ENCODE measurements at places on chromosomes 7 and 10. TPM values are rescaled to one million over a fixed set of nuclear protein-coding genes. Genes with fewer than 3 reads are reported as not detected.

DCLRE1A gene
- 15.0 TPM for total RNA-seq

FZD1 gene
- 1.8 TPM for total RNA-seq

FFAR4 gene
- 0.92 TPM for total RNA-seq

MKI67 gene
- total RNA-seq = 151 TPM

GRCh38 chr7:159128767-159129166 is 15.9 kb downstream of the VIPR2 start:
- no peak overlapping the region for H3K4me3 ChIP-seq
- no peaks in the 10 kb centered on the region for H3K4me1 ChIP-seq
- H3K27ac ChIP-seq = no peak overlapping the region

DNA sequence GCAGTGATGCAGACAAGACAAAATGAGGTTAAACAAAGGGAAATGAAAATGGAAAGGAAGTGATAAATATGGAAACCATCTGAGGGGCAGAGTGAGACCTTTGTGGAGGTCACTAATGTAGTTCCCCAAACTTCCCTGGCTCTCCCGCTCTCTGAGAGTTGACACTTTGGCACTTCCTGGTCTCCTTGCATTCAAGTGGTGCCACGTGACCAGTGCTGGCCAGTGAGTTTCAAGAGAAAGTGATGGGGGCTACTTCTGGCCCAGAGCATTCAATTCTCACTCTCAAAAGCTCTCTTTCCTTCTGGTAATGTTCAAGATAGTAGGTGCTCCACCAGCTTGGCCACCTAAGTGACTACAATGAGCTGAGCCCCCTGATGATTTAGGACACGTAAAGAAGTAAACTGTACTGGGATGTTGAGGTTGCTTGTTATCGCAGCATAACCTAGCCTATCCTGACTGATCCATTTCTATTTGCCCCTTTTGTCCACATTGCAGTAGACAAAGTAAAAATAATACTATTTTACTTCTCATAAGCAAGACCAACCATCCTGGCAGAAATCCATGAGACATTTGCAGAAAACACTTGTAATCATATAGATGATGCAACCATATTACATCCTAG is 242.0 kb upstream of the YAE1 start:
- no peaks in the 10 kb centered on the region for H3K27me3 ChIP-seq
- no peak overlapping the region for H3K4me3 ChIP-seq
- no peak overlapping the region for H3K27ac ChIP-seq
- H3K36me3 ChIP-seq = no peaks in the 10 kb centered on the region
- no peaks in the 10 kb centered on the region for H3K4me1 ChIP-seq
- DNase-seq = no peak

- H3K27ac ChIP-seq = peak overlapping the region; percentile 80
- peaks cover 21% of the 10 kb centered on the region for H3K4me1 ChIP-seq
- no peaks in the 10 kb centered on the region for H3K36me3 ChIP-seq
- H3K4me3 ChIP-seq = peak overlapping the region; percentile 83
- no peaks in the 10 kb centered on the region for H3K27me3 ChIP-seq
These were observed 639 bp downstream of the TSPAN13 start for GRCh38 chr7:16753932-16754855.

DNA sequence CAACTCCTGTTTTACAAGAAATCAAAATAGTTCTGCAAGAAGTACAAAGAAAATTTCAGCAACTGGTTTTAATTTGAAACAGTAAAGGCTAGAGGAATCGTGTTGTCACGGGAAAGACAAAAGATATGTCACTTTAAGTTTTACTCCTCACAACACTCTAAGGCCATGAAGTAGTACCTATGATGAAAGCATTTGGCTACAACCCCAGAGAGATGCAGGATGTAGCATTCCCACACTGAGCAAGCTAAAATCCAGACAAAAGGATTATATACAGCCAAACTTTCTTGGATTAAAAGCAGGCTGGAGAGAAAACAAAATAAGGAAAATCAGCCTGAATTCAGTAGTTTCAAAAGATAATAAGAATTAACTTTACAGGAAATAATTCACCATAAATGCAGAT is 245.5 kb upstream of the STEAP1 start:
- no peaks in the 10 kb centered on the region for H3K36me3 ChIP-seq
- no peaks in the 10 kb centered on the region for H3K4me1 ChIP-seq
- no peak for DNase-seq
- H3K27ac ChIP-seq = no peak overlapping the region
- H3K4me3 ChIP-seq = no peak overlapping the region

DNA sequence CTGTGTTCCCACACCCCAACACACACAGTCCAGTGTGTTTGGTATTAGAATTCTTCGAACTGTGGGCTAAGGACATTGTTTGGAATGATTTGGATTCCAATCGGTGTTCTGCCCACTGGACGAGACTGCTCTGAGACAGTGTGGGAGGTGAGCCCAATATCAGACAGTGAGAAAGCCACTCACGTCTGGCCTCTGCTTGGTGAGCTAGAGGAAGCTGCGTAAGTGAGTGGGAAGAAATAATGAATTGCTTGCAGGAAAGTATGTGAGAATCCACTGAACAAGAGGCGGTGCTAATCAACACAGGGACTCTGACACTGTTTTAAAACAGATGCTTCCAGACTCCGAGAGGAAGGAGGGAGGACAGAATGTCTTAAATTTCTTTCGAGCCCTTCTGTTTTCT is 675.0 kb upstream of the ANKRD30A start:
- no peak overlapping the region for H3K27ac ChIP-seq
- peak overlapping the region; percentile 16 for H3K4me3 ChIP-seq
- DNase-seq = no peak

DNA sequence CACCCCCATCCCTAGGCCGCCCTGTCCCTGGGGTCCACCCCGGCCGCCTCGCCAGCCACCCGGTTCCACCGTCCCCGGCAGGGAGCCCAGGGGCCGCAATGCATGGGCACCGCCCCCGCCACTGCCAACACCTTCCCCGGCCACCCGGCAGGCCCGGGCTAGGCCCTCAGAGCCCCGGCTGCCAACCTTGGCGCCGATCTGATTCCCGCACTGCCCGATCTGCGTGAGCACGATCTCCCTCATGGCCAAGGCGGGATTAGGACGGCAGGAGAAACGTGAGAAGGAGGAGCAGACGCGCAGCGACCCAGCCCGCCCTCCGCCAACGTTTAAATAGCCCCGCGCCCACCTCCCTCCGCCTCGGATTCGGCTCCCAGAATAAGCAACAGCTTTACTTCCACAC is at the start of gene TUBB8:
TSS of gene TUBB8 (minus strand) at position 301 of the 400 bp plus-strand sequence. CDS start at position 243, 58 bp downstream.
- DNase-seq = no peak
- H3K4me1 ChIP-seq = no peaks in the 10 kb centered on the region

GRCh38 chr7:10121631-10122030 is 852.0 kb upstream of the PHF14 start:
- no peak for DNase-seq
- H3K4me3 ChIP-seq = no peak overlapping the region
- no peaks in the 10 kb centered on the region for H3K36me3 ChIP-seq
- no peaks in the 10 kb centered on the region for H3K27me3 ChIP-seq
- no peak overlapping the region for H3K27ac ChIP-seq
- no peaks in the 10 kb centered on the region for H3K4me1 ChIP-seq

GRCh38 chr7:151924508-151924907 is 31.7 kb upstream of the GALNTL5 start:
- no peak for DNase-seq
- H3K36me3 ChIP-seq = no peaks in the 10 kb centered on the region
- H3K27ac ChIP-seq = no peak overlapping the region
- no peak overlapping the region for H3K4me3 ChIP-seq
- H3K27me3 ChIP-seq = no peaks in the 10 kb centered on the region

DNA sequence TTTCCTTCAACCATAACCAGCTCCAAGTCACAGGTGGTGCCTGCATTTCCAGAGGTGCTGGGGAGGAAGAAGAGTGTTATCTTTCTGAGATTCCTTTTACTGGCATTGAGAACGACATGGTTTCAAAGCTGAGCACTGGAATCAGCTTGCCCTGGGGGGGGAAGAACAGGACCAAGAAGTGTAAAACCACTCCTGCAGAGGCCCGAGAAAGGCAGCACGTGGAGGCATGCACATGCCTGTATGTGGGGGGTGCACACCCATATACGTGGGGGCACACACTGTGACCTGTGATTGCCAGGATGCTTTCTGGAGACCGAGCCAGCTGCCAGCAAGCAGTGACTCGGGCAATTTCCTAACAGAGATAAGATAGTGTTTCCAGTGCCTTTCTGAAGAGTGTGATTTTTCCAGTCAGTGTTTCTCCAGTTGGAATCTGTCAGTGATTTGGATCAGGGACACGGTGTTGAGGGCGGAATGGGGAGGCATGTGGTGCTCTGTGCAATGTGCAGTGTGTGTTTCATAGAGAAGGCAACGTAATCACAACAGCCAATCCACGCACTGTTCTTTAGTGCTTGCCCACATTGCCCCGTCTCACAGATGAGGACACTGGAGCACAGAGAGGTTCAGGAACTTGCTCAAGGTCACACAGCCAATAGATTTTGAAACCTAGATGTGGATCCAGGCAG is 4.2 kb downstream of the LRRC27 start:
- no peaks in the 10 kb centered on the region for H3K36me3 ChIP-seq
- H3K27ac ChIP-seq = peak overlapping the region; percentile 36
- no peaks in the 10 kb centered on the region for H3K27me3 ChIP-seq
- H3K4me3 ChIP-seq = no peak overlapping the region

GRCh38 chr7:99422625-99423024 is 13.9 kb downstream of the BUD31 start:
- H3K27ac ChIP-seq = no peak overlapping the region
- no peaks in the 10 kb centered on the region for H3K27me3 ChIP-seq
- no peak for DNase-seq
- H3K4me1 ChIP-seq = no peaks in the 10 kb centered on the region
- H3K4me3 ChIP-seq = no peak overlapping the region

- peaks cover 3% of the 10 kb centered on the region for H3K36me3 ChIP-seq
- peaks cover 32% of the 10 kb centered on the region for H3K4me1 ChIP-seq
- no peak overlapping the region for H3K4me3 ChIP-seq
- H3K27me3 ChIP-seq = no peaks in the 10 kb centered on the region
- no peak overlapping the region for H3K27ac ChIP-seq
These were observed 39.4 kb upstream of the ZMIZ2 start for GRCh38 chr7:44709011-44709915.

DNA sequence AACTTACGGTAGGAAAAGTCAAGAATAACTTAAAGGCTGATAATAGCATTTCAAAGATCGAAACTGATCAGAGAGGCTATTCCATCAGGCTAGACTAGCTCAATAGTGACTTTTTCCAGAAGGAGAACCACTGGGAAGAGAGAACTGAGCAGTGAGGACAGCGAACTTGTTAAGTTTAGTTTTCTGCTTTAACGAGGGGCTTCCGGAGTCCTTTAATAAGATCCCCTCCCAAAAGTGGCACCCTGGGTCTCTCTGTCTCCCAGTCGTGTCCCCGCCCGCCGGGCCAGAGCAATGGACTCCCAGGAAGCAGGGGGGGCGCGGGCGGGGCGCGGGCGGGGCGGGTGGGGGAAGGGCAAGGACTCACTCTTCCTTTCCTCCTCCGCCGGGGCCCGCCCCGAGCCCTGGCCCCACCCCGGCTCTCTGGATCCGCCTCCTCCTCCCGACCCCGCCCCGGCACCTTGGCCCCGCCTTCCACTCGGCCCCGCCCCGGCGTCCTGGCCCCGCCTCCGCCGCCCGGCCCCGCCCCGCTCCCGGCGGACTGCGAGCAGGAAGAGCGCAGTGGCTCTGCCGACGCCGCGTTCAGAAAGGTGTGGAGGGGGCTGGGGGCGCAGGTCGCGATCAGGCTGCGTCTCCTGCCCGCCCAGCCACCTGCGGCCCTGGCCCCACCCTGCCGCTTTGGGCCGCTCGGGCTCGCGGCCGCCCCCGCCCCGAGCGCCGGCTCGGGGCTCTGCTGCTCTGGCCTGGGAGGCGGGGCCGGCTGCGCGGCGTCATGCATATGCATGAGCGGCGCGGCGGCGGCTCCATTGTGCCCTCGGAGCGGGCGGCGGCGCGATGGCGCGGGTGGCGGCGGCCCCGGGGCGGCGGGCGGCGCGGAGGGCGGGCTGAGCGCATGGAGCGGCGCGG is at the start of gene ZMIZ2:
TSS of gene ZMIZ2 (plus strand) at position 803 of the 903 bp plus-strand sequence. CDS start 7,403 bp downstream, outside the sequence.
- H3K36me3 ChIP-seq = no peaks in the 10 kb centered on the region
- H3K4me3 ChIP-seq = peak within 1 kb of the TSS; percentile 80
- no peak for DNase-seq

GRCh38 chr10:86979977-86980448 is 11.7 kb downstream of the ADIRF start:
- H3K4me3 ChIP-seq = no peak overlapping the region
- H3K4me1 ChIP-seq = no peaks in the 10 kb centered on the region
- H3K27ac ChIP-seq = no peak overlapping the region
- no peaks in the 10 kb centered on the region for H3K27me3 ChIP-seq

DNA sequence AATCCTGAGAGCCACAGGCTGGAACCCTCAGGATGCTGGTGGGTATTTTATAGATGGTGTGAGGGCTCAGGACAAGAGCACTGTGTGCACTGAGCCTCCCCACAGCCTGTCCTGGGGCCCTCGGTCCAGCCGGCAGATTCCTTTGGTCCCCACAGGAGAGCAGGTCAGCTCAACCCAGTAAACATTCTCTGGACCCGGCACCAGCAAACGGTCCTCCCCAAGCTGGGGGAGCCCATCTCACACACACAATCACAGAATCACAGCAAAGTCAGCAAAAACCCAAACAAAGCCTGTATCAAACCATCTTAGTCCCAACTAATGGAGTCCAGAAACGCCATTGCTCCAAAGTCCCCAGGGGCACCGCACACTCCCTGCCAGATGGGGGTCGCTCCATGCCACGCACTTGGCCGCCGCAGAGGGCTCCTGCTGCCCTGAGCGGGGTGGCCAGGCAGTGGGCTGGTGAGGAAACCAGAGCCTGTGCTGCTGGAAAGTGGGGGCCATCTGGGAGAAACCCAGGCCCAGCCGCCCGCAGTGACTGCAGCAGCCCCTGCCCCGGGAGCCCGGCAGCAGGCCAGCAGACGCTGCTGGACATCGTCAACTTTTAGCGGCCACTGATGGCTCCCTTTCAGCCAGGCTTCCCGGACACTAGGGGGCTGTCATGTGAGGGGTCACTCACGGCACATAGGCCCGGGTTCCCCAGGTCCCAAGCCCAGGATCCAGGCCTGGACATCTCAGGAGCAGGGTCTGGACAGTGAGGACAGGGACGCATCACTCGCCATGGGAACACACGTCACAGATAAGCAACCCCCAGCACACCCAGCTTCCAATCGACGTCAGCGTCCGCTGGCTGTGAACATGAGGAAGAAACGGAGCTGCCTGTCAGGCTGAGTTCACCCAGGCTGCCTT is 52.6 kb downstream of the DPYSL4 start:
- no peak for DNase-seq
- H3K27ac ChIP-seq = no peak overlapping the region
- H3K4me3 ChIP-seq = no peak overlapping the region
- H3K4me1 ChIP-seq = no peaks in the 10 kb centered on the region
- H3K36me3 ChIP-seq = no peaks in the 10 kb centered on the region
- H3K27me3 ChIP-seq = no peaks in the 10 kb centered on the region

GRCh38 chr10:78028438-78029268 is 662 bp downstream of the POLR3A start:
- H3K27ac ChIP-seq = peak overlapping the region; percentile 96
- no peak for DNase-seq
- H3K4me3 ChIP-seq = peak overlapping the region; percentile 94
- peaks cover 10% of the 10 kb centered on the region for H3K36me3 ChIP-seq
- peaks cover 11% of the 10 kb centered on the region for H3K4me1 ChIP-seq
- H3K27me3 ChIP-seq = no peaks in the 10 kb centered on the region

DNA sequence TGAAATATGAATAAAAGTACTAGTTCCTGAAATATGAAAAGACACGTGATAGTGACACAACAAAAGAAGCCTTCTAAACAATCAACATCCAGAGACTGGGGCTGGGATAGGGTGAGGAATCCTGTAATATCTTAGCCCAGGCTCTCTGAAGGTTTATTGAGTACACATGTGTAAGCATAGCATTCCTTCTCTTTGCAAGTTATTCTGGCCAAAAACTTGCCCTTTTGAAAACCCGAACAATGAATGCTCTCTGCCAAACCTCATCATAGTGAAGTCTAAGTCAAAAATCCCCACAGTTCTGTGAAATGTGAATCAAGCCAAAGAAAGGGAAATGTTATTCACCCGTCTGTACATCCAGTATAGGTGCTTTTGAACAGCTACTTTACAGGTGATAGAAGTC is 11.6 kb downstream of the SEMA3D start:
- H3K27ac ChIP-seq = no peak overlapping the region
- H3K4me3 ChIP-seq = no peak overlapping the region
- H3K4me1 ChIP-seq = no peaks in the 10 kb centered on the region
- H3K36me3 ChIP-seq = no peaks in the 10 kb centered on the region
- no peak for DNase-seq
